ENCODE measurements at places on chromosomes 2 and 18.

DNA sequence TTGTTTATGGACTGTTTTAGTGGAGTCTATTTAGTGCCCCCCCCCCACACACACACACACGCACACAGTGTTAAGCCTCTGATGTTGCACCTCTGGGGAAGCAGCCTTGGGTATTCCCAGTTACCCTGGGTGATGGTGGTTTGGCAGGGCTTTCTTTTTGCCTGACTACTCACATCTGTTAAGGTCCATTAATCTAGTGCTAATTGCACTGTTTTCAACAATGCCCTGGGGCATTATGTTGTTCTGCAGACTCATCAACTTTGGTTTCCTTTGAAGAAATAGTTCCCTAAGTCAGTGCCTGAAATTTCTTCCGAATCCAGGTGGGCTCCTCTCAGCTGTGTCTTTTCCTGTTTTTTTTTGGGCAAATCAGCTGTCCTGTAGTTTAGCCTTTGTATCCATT lies 34.7 kb downstream of the SPOPL start:
- peak; percentile 78 for DNase-seq

DNA sequence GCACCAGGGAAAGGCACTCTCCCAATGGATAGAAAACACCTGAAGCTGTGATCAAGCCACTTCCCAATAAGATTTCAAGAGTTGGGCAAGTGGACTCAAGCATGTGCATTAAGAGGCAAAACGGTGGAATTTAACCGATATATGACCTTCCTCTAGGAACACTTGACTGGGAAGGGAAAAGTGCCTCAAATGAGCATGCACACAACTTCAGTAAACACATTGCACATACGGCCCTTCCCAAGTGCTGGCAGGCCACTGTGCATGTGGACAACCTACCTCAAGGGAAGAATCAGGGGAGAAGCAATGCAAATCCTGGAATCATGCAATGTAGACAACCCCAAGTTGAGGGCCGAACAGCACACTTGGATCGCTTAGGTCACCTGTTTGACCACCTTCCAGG lies 23.9 kb upstream of the SH3RF3 start:
- no peak for DNase-seq

GRCh38 chr2:15201009-15201408 lies 360.1 kb downstream of the NBAS start:
- no peak for DNase-seq

- DNase-seq = no peak
These were observed 32.5 kb upstream of the FHOD3 start for GRCh38 chr18:36265015-36265414.

- DNase-seq = no peak
These were observed 40.0 kb upstream of the FRZB start for GRCh38 chr2:182906454-182906853.

DNA sequence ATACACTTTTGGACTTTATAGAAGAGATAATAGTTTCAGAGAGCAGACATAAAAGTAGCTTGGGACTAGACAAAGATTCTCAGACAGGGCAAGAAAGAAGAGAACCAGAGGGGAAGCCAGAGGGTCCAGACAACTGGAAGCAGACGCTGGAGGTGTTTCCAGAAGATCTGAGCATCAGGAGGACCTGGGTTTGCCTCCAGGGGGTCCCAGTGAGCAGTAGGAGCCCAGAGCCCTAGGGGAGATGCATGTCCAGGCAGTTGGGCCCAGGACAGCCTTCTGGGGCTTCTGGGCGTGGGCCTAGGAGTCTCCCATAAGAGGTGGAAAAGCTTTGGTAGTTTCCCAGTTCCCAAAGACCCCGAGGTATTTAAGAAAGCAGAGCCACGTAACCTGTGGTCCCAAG lies 251.2 kb upstream of the ID2 start:
- no peak for DNase-seq
